ENCODE measurements at places on chromosomes 3 and 15.

DNA sequence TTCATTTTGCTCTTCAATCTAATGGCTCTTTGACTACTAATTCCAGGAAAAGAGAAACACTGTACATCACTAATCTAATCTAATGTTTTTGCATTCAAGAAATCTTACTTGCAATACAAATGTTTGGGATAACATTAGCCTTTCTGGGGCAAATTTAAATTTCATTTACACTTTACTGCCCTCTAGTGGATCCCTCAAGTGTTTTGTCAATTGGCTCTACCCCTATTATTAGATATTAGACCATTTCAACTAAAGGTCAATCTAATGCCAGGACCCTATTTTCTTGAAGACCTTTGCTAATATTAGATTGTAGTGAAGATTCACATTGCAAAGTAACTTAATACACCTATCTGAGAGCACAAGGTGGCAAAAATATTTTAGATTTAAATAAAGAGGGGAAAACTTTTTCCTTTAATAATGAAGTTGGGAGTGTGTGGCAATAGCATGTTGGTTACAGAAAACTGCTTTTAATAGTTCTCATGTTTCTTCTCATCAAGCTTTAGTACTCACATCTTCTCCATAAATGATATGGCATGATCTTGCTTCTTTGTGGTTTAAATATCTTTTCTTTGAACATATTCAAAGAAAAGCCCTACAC lies 5.0 kb downstream of the C2CD4A start:
- DNase-seq = no peak

DNA sequence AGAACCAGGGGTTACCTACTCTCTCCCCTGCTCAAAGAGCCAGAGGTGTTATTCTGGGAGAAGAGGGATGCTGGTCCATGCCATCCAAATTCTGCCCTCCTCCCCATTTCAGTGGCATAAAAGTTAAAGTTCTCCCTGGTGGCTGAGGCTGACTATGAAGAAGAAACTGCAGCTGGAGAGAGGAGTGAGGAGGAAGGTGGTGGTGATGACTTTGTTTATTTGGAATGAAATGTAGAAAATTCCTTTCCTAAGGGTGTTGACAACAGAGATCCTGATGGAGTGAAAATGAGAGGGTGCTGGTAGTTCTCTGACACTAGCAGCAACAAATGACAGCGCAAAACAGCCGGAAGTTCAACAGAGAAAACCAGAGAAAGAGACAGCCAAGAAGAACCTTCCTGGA lies 100.4 kb downstream of the PCCB start:
- no peak for DNase-seq

DNA sequence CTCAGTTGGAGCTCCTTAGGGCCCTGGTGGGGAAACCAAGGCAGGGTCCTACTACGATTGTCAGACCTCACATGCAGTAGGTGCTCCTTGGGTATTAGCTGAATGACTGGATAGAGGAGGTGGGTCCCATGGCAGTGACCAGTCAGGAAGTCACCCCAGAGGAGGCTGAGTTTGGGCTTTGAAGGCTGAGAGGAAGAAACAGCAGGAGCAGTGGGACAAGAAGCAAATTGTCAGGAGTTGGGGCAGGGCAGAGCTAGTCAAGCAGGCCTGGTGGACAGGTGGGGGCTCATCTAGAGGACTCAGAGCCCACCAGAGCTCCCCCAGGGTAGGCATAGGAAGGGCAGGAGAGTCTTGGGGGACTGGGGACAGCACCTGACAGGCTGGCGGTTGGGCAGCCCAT lies 3.1 kb downstream of the NBEAL2 start:
- no peak for DNase-seq

DNA sequence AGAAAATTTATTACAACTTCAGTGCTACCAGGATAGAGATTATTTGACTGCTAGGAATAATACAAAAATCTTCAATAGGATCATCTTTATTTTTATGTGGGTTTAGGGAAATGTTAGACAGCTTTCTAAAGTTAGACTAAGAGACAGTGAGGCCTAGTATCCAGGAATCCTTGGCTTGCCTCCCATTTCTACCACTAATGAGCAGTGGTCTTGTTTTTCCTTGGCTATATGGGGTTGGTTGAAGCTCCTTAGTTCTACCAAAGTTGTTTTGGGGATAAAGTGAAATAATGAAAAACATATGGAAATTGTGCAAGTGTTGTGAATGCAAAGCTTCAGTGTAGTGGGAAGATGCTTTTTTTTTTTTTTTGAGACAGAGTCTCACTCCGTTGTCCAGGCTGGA lies 16.8 kb downstream of the AP4E1 start:
- DNase-seq = no peak

DNA sequence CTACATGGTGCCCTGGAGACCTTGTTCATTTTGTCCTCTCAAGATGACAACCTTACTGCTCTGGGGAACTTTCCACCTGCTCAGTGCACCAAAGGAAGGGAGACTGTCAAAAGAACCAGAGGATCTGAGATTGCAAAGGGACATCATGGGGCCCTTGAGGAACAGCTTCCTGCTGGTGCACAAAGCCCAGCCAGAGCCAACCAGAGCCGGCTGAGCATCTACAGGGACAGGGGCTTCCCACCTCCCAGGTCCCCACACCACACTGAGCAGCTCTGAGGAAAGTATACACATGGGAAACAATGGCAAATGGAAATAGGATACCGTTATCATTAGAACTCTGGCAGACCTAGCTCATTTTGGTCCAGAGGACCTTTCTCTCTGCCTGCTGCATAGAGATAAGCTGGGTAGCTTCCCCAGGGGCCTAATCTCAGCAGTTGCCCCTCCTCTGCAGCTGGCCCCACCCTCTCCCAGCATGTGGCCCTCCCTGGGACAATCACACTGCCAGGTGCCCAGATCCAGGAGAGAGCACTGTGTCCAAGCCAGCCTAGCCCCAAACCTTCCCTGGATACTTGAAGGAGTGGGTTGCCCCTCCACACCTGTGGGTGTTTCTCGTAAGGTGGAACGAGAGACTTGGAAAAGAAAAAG lies 123.4 kb upstream of the PRR20G start:
- no peak for DNase-seq

- no peak for DNase-seq
Measured at GRCh38 chr3:15510493-15510892, 11.0 kb downstream of the COLQ start.

GRCh38 chr15:68348081-68348480 lies 70.5 kb downstream of the FEM1B start:
- DNase-seq = peak; percentile 10

- DNase-seq = peak; percentile 15
Measured at GRCh38 chr15:58269455-58270414, 131.6 kb downstream of the AQP9 start.

DNA sequence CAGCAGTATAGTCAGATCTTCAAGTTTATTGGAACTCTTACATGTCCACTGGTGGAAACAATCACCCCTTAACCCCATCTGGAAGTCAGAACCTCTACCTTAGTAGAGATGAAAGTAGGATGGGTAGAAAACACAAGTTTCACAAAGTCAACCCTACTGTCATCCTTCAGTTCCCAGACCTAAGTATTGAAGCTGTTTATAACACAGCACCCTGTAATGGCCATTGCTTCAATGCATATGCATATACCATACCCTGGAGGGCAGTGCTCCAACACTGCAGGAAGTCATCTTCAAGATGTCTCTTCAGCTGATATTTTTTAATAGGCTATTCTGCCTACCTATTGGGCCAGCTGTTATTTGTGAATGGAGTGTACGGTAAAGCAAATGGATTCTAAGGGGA lies 241.3 kb downstream of the UBE2E2 start:
- DNase-seq = no peak

DNA sequence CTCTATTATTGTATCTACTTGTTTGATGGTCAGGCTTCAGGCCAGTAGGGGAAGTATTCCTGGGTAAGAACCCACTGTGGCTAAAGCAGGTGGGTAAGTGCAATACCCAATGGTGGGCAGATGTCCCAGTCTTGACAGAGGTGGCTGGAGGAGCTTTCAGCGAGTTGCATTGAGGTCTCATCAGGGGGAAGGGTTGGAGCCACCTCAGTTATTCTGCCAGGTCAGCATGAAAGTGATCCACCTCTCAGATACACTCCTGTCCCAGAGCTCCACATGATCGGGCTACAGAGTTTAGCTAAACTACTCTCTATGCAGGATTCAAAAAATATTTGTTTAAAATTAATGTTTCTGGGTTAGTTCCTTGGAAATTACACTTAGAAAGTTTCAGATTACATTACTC lies 95.8 kb upstream of the WNT7A start:
- DNase-seq = no peak

GRCh38 chr15:63198371-63199250 lies 9.2 kb downstream of the RAB8B start:
- no peak for DNase-seq

GRCh38 chr3:181558870-181559269 lies 152.9 kb upstream of the SOX2 start:
- DNase-seq = no peak

GRCh38 chr15:96162322-96162721 lies 168.2 kb upstream of the NR2F2 start:
- DNase-seq = no peak

DNA sequence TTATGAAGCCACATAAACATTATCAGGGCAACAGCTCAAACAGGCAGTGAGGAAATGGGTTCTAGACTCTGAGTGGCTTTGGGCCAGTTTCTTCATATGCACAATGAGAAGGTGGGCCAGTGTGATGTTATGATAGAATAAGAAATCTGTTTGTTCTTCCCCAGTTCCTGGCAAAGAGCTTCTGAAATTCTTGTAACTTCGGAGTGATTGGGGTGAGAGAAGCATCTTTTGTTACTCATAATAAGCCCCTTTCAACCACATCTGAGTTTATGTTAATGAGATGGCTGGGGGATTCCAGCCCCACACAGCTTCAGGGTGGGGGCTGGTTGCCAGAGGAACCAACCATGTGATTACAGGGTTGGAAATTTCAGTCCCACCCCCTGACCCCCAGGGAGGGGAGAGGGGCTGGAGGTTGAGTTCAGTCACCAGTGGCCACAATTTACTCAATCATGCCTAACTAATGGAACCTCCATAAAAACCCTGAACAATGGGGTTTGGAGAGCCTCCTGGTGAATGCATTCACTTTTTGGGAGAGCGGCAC lies 57.0 kb upstream of the FRMD4B start:
- peak; percentile 16 for DNase-seq

GRCh38 chr15:56824175-56824574 lies 90.9 kb upstream of the ZNF280D start:
- no peak for DNase-seq

DNA sequence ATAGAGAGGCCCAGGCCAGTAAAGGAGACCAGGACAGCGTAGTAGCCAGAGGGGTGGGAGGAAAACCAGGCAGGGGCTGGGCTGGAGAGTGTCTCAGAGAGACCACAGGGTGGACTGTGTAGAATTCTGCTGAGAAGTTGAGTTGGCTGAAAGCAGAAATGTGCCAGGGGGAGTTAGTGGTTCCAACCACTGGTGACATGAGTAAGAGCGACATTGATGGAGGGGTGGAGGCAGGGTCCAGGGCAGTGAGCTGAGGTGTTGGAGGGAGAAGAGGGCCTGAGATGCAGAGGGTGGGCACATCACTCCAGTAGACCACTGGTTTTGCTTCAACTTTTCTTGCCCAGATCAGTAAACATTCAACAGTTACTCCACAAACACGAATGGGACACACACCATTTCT lies 106.5 kb downstream of the ASB7 start:
- DNase-seq = no peak

- DNase-seq = no peak
Measured at GRCh38 chr15:69117431-69117871, 43.0 kb upstream of the GLCE start.

- no peak for DNase-seq
Measured at GRCh38 chr3:54572197-54572895, 355.5 kb downstream of the LRTM1 start.

- no peak for DNase-seq
Measured at GRCh38 chr15:59371458-59372351, 966 bp downstream of the MYO1E start.

GRCh38 chr3:150307311-150308036 lies 100.6 kb upstream of the TSC22D2 start:
- DNase-seq = no peak

DNA sequence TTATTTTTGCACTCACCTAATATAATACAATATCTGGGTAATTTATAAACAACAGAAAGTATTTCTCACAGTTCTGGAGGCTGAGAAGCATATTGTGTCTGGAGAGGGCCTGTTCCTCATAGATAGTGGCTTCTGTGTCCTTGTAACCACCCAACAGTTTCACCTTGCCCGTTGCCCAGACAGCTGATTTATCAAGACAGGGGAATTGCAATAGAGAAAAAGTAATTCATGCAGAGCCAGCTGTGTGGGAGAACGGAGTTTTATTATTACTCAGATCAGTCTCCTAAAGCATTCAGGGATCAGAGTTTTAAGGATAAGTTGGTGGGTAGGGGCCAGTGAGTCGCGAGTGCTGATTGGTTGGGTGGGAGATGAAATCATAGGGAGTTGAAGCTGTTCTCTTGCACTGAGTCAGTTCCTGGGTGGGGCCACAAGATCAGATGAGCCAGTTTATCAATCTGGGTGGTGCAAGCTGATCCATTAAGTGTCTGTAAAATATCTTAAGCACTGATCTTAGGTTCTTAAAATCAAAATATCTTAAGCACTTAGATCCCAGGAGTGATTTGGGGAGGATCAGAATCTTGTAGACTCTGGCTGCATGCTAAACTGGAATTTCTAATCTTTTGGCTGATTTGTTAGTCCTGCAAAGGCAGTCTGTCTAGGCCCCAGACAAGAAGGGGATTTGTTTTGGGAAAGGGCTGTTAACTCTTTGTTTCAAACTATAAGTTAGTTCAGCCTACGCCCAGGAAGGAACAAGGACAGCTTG lies 33.9 kb upstream of the C15orf39 start:
- DNase-seq = peak; percentile 51

- DNase-seq = no peak
Measured at GRCh38 chr15:28096411-28096669, 2.8 kb downstream of the OCA2 start.

DNA sequence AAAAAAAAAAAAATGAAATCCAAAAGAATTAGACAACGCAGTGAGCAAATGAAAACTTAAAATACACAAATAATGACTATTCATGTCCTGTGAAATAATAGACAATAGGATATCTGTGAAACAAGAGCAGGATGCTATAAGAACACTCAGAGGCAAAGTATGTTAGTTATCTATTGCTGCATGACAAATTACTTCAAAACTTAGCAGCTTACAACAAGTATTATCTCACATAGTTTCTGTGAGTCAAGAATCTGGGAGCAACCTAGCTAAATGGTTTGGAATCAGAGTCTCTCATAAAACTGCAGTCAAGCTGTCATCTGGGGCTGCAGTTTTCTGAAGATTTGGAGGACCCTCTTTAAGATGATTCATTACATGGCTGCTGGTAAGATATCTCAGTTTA lies 36.5 kb upstream of the ZMAT3 start:
- DNase-seq = no peak

GRCh38 chr15:42736793-42737528 lies at the start of gene CDAN1:
TSS of gene CDAN1 (minus strand) at chr15:42737128. CDS start at chr15:42737102, 26 bp downstream.
- peak; percentile 90 for DNase-seq

DNA sequence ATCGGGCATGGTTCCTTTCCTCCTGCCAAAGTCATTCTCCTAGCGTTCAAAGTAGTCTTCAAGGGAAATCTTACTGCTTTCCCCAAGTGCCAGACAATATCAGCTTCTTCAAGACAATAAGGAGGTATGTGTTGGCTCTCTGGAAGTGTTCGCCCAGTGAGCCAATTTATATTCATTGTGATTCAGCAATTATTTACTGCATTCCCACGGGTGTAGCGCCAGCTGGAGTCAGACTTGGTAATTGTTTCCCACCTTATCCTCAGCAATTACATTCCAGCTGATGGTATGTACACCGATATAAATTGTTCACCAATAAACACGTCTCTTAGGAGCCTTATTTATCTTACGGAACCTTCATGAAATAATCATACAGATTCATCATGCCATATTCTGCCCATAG lies 103.6 kb upstream of the CTNNB1 start:
- DNase-seq = no peak
